A549 treated with AZD2906 at 1 μM for 4 hours (cell line): ENCODE measurements at places on chromosomes 12 and 14. TPM values are rescaled to one million over a fixed set of nuclear protein-coding genes. Genes with fewer than 3 reads are reported as not detected.

Gene MANSC1
- total RNA-seq, result 3.2 to 3.9 TPM (median 3.6 TPM) in 5 replicates

Gene NDRG2
- total RNA-seq, result 2.5 to 3.8 TPM (median 2.6 TPM) in 5 replicates

Gene A2ML1
- not detected in 5 replicates for total RNA-seq

Gene OR5AU1
- total RNA-seq, result not detected in 5 replicates

Gene TAS2R13
- 0.03 TPM in 1 of 5 replicates, not detected in the others for total RNA-seq

Gene ACOT4
- total RNA-seq, result 1.7 to 2.3 TPM (median 2.0 TPM) in 5 replicates

Gene SDR9C7
- 0.03 to 0.08 TPM (median 0.05 TPM) in 4 of 5 replicates, not detected in the other for total RNA-seq

Gene ZCRB1
- 52.8 to 68.9 TPM (median 55.1 TPM) in 5 replicates for total RNA-seq

Gene IL22
- not detected in 5 replicates for total RNA-seq

Gene NEUROD4
- not detected in 5 replicates for total RNA-seq

Gene MDGA2
- 0.05 to 0.10 TPM (median 0.08 TPM) in 3 of 5 replicates, not detected in the others for total RNA-seq

Gene KCNH3
- 1.5 to 2.6 TPM (median 2.2 TPM) in 5 replicates for total RNA-seq

Gene TC2N
- total RNA-seq, result 0.47 to 1.1 TPM (median 0.74 TPM) in 5 replicates

Gene CLEC4C
- not detected in 5 replicates for total RNA-seq

Gene IFT81
- total RNA-seq, result 12.1 to 22.4 TPM (median 16.6 TPM) in 5 replicates

Gene NPAS3
- total RNA-seq, result not detected in 5 replicates

Gene KCNK13
- 0.07 to 0.18 TPM (median 0.14 TPM) in 5 replicates for total RNA-seq

Gene SMIM41
- total RNA-seq, result not detected in 5 replicates

Gene ACIN1
- 79.6 to 94.2 TPM (median 84.7 TPM) in 5 replicates for total RNA-seq

Gene TPH2
- not detected in 5 replicates for total RNA-seq

Gene OAS2
- 0.10 to 0.39 TPM (median 0.15 TPM) in 5 replicates for total RNA-seq

Gene PROX2
- total RNA-seq, result not detected in 5 replicates
